Suprapubic skin (tissue), 4 donors: ENCODE measurements at places on chromosomes 11 and 22. TPM values are rescaled to one million over a fixed set of nuclear protein-coding genes. Genes with fewer than 3 reads are reported as not detected.

GRCh38 chr22:33329398-33329797 is 271.2 kb upstream of the SYN3 start:
- no peak for DNase-seq
- no peaks in the 10 kb centered on the region for H3K4me1 ChIP-seq
- peaks cover 5% of the 10 kb centered on the region for H3K36me3 ChIP-seq
- H3K27me3 ChIP-seq: no peaks in the 10 kb centered on the region

DNA sequence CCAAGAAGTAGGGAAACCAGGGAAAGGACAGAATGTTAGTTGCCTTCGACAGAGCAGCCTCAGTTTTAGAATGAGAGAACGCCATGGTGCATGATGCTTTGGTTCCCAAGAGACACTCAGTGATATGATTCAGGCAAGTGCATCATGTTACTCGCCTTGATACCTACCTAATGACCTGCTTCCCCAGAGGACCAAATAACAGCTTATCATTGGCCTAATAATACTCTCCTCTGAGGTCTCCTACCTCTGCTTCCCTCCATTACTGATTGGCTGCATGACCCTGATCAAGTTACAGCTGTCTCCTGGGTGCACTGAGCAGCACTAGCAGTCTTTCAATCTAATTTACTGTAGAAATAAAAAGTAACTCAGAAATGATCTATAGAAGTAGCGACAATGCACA is 979.7 kb upstream of the FAT3 start:
- no peaks in the 10 kb centered on the region for H3K27me3 ChIP-seq
- no peak overlapping the region for H3K27ac ChIP-seq
- no peaks in the 10 kb centered on the region for H3K36me3 ChIP-seq
- H3K4me1 ChIP-seq: no peaks in the 10 kb centered on the region

CLNS1A gene
- total RNA-seq: 88.1 TPM

CHST1 gene
- 0.94 TPM for total RNA-seq

CFAP300 gene
- total RNA-seq: 2.7 TPM

ADAMTS15 gene
- total RNA-seq: 5.6 TPM

DNA sequence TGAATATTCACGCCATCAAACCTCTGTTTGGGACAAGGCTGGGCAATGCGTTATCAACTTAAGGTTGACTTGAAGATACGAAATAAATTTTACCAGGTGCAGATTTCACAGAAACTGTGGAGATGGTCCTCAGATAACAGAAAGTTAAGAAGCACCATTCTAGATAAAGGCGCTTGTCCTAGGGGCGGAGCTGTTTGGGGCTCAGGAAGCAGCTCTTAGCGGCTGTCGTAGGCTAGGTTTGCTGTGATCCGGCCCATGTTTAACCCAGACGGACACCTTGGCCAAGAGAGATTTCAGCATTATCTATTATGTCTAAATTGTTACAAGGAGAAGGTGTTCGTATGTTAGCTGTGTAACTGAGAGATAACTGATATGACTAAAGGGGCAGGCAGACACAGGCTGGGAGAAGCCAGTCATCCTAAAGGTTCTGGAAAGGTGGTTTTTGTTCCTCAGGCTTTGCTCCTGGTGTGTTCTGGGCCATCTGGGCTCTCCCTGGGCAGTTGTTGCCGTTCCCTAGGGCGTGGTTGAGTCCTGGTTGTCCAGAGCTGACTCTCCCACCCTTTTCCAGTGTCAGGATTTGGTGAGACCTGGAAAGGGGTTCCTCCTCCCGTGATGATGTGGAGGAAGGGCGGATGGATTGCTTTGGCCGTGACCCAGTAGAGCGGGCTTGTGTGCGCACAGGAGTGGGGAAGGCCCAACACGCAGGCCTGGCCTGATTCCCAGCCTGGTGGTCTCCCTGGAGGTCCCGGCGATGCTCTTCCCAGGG is 25.8 kb downstream of the TPCN2 start:
- H3K4me1 ChIP-seq: peaks cover 6% of the 10 kb centered on the region
- H3K36me3 ChIP-seq: peaks cover 55% of the 10 kb centered on the region
- peak overlapping the region; percentile 46 for H3K27ac ChIP-seq
- no peak for DNase-seq
- H3K27me3 ChIP-seq: no peaks in the 10 kb centered on the region
- H3K4me3 ChIP-seq: no peak overlapping the region

- H3K27me3 ChIP-seq: no peaks in the 10 kb centered on the region
- no peaks in the 10 kb centered on the region for H3K4me1 ChIP-seq
- H3K36me3 ChIP-seq: no peaks in the 10 kb centered on the region
- H3K4me3 ChIP-seq: no peak overlapping the region
Measured at GRCh38 chr11:58006940-58007339, 16.7 kb upstream of the OR9Q1 start.

DNA sequence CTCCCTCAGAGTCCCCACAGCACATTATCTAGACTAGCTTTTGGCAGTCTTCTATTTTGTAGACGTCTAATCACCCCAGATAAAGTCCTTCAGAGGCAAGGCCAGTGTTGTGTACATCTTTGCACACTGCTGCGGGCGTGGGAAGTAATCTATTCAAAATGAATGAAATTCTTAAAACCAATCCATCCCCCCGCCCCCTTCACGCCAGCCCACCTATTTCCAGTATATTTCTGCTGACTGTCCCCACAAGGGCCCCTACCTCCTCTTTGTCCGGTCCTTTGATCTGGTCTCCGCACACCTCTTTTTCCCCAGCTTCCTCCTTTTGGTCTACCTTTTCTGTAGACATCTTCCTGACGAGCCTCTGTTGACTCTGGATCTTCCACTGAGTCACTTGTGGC is 375 bp downstream of the BSCL2 start:
- DNase-seq: no peak
- H3K4me3 ChIP-seq: peak overlapping the region; percentile 63
- peak overlapping the region; percentile 71 for H3K27ac ChIP-seq
- H3K27me3 ChIP-seq: no peaks in the 10 kb centered on the region
- peaks cover 44% of the 10 kb centered on the region for H3K4me1 ChIP-seq
